H1 (cell line): ENCODE measurements at places on chromosomes 3 and 15. TPM values are rescaled to one million over a fixed set of nuclear protein-coding genes. Genes with fewer than 3 reads are reported as not detected.

The ZKSCAN7 gene
- 8.5 and 8.9 TPM in 2 replicates for total RNA-seq

The GABRB3 gene
- total RNA-seq = 163 TPM in 2 replicates

The CCR8 gene
- not detected in 2 replicates for total RNA-seq

The CCR3 gene
- total RNA-seq = not detected in 2 replicates

The MINAR1 gene
- 0.59 and 0.67 TPM in 2 replicates for total RNA-seq

The MNS1 gene
- total RNA-seq = not detected in 2 replicates

The BCHE gene
- 1.7 and 1.9 TPM in 2 replicates for total RNA-seq

The TBC1D5 gene
- 22.9 and 24.2 TPM in 2 replicates for total RNA-seq

The RAB6B gene
- 15.6 and 16.8 TPM in 2 replicates for total RNA-seq

The KLHDC8B gene
- total RNA-seq = 15.8 and 18.1 TPM in 2 replicates

The BBS4 gene
- 24.1 and 24.3 TPM in 2 replicates for total RNA-seq

The MRPS22 gene
- total RNA-seq = 45.3 and 45.8 TPM in 2 replicates

The CD200R1 gene
- total RNA-seq = not detected in 2 replicates
